Type B pancreatic cell (in vitro differentiated cells): ENCODE measurements at places on chromosomes 7 and 10.
A peak's percentile ranks its signal among the peaks of the same experiment; 100 is the strongest.

DNA sequence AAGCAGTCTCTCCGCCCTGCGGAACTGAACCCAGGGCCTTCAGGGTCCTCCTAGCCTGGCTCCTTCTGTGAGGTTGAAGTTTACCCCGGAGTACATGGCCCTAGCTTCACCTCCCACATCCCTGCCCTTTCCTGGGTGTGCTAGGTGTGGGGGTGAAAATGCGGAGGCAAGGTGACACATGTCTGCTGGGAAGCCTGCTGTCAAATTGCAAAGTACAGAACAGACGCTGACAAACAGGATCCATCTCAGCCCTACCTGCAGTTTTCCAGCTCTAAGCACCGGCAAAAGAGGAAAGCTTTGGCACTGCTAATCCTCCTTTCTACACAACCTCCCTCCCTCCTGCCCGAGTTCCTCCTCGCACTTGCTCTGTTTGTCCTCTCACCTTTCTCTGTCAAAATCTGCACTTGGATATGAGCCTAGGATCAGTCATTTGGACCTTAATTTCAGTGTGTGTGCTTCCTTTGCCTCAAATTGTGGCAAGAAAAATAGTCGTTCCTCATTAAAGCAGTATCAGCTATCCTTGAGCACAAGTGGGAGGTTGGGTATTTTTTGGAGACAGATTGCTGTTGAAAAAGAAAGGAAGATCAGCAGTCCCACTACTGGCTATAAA is 14.4 kb upstream of the GPR15LG start:
- H3K27me3 ChIP-seq = peaks cover 29% of the 10 kb centered on the region
- no peak overlapping the region for H3K4me3 ChIP-seq
- H3K27ac ChIP-seq = no peak overlapping the region
- peaks cover 6% of the 10 kb centered on the region for H3K36me3 ChIP-seq
- H3K4me1 ChIP-seq = no peaks in the 10 kb centered on the region

DNA sequence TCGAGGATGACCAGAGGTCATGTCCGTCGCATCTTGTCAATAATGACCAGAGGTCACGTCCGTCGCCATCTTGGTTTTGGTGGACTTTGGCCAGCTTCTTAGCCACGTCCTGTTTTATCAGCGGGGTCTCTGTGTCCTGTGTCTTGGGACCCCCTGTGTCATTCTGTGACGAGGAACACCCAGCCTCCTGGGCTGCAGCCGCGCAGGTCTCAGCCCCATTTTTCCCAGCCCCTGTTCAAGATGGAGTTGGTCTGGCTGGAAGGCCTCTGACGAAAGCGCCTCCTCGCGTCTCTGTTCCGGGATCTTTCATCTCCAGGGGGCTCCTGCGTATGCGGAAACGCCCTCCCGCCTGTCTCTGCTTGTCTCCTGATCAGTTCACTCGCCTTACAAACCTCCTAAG is 134.2 kb downstream of the ELFN1 start:
- H3K27ac ChIP-seq = no peak overlapping the region
- no peak overlapping the region for H3K4me3 ChIP-seq
- peak; percentile 60 for DNase-seq
- H3K27me3 ChIP-seq = peaks cover 11% of the 10 kb centered on the region

- DNase-seq = no peak
- no peak overlapping the region for H3K4me3 ChIP-seq
- no peaks in the 10 kb centered on the region for H3K4me1 ChIP-seq
- H3K27me3 ChIP-seq = no peaks in the 10 kb centered on the region
Observed at GRCh38 chr7:143480501-143480900, 2.8 kb downstream of the TAS2R41 start.

- H3K36me3 ChIP-seq = peaks cover 44% of the 10 kb centered on the region
- peak overlapping the region; percentile 91 for H3K27ac ChIP-seq
- peak overlapping the region; percentile 62 for H3K4me3 ChIP-seq
- H3K4me1 ChIP-seq = peaks cover 37% of the 10 kb centered on the region
- no peaks in the 10 kb centered on the region for H3K27me3 ChIP-seq
Observed at GRCh38 chr10:24382979-24383663, 174.2 kb downstream of the KIAA1217 start.

GRCh38 chr10:22977751-22978150 is 49.9 kb downstream of the ARMC3 start:
- peaks cover 11% of the 10 kb centered on the region for H3K4me1 ChIP-seq
- H3K27ac ChIP-seq = no peak overlapping the region
- DNase-seq = no peak

GRCh38 chr7:88919478-88920131 is 124.1 kb upstream of the TEX47 start:
- H3K27me3 ChIP-seq = no peaks in the 10 kb centered on the region
- H3K4me1 ChIP-seq = no peaks in the 10 kb centered on the region
- no peak overlapping the region for H3K27ac ChIP-seq
- H3K4me3 ChIP-seq = no peak overlapping the region
- H3K36me3 ChIP-seq = no peaks in the 10 kb centered on the region

- H3K36me3 ChIP-seq = no peaks in the 10 kb centered on the region
- H3K4me3 ChIP-seq = no peak overlapping the region
- no peaks in the 10 kb centered on the region for H3K27me3 ChIP-seq
- no peaks in the 10 kb centered on the region for H3K4me1 ChIP-seq
- no peak for DNase-seq
- H3K27ac ChIP-seq = no peak overlapping the region
Observed at GRCh38 chr10:78785991-78786390, 282.8 kb upstream of the ZMIZ1 start.

- H3K4me3 ChIP-seq = no peak overlapping the region
- H3K4me1 ChIP-seq = peaks cover 38% of the 10 kb centered on the region
- no peak for DNase-seq
- H3K27ac ChIP-seq = no peak overlapping the region
- H3K36me3 ChIP-seq = peaks cover 3% of the 10 kb centered on the region
Observed at GRCh38 chr10:69323622-69324021, 45.3 kb downstream of the HK1 start.

DNA sequence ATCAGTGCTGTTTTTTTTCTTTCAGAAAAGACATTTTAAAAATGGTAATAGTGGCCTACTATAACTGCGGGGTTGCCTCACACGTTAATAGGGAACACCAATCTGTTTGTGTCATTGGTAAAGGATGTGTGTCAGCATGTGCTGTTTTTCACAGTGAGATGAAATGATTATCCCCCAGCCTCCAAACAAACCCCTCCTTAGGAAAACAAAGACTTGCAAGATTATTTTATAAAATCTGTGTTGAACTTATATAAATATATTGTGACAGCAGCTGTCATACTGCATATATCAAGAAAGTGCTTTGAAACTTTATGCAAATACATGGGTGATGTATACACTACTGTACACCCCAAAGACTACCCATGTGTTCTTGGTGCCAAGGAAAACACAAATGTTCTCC is 125.8 kb downstream of the BMPER start:
- no peak overlapping the region for H3K4me3 ChIP-seq
- no peak overlapping the region for H3K27ac ChIP-seq
- H3K4me1 ChIP-seq = peaks cover 15% of the 10 kb centered on the region

DNA sequence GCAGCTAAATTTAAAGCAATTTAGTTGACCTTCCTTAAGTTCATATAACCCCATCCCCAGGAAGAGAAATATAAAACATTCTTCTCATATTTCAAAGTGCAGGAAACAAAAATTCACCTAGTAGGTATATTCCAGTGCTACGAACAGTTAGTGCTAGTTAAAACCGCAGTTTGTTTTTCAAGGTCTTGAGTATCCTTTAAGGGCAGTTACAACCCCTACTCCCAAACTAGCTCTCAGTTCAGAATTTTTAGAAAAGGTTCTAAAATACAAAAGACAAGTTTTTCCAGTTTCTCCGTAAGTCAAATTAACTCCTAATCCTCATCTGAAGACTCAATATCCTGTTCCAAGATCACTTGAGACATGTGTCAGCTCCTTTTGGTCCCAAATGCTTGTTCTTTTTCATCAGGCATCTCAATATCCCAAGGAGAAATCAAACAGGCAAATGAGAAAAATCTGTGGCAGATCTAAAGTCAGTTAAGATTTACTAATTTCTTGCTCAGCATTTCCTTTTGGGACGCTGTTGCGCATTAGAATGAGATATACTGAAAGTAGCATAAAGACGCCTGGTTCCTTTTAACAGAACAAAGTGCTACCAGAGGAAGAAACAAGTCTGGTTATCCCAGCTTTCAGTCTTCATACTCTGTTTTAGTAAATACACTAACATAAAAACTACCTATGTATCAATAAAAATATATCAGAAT is 51.8 kb downstream of the ARHGAP12 start:
- H3K27ac ChIP-seq = peak overlapping the region; percentile 11
- no peaks in the 10 kb centered on the region for H3K27me3 ChIP-seq
- H3K4me3 ChIP-seq = peak overlapping the region; percentile 18
- peaks cover 4% of the 10 kb centered on the region for H3K36me3 ChIP-seq
- H3K4me1 ChIP-seq = peaks cover 19% of the 10 kb centered on the region

GRCh38 chr10:78766603-78767002 is 302.2 kb upstream of the ZMIZ1 start:
- no peak overlapping the region for H3K27ac ChIP-seq
- H3K27me3 ChIP-seq = no peaks in the 10 kb centered on the region
- no peaks in the 10 kb centered on the region for H3K36me3 ChIP-seq
- no peak for DNase-seq

GRCh38 chr10:91590904-91591796 is 41.7 kb downstream of the PPP1R3C start:
- no peaks in the 10 kb centered on the region for H3K27me3 ChIP-seq
- H3K4me3 ChIP-seq = peak overlapping the region; percentile 63
- no peaks in the 10 kb centered on the region for H3K36me3 ChIP-seq
- DNase-seq = no peak
- peak overlapping the region; percentile 67 for H3K27ac ChIP-seq
- H3K4me1 ChIP-seq = peaks cover 64% of the 10 kb centered on the region

- peaks cover 10% of the 10 kb centered on the region for H3K4me1 ChIP-seq
- peak overlapping the region; percentile 3 for H3K4me3 ChIP-seq
- H3K36me3 ChIP-seq = no peaks in the 10 kb centered on the region
- DNase-seq = no peak
Observed at GRCh38 chr7:130941322-130942210, 207.6 kb upstream of the KLF14 start.

GRCh38 chr7:142012825-142013511 is 17.3 kb downstream of the MGAM start:
- no peak for DNase-seq
- H3K4me3 ChIP-seq = no peak overlapping the region
- no peaks in the 10 kb centered on the region for H3K4me1 ChIP-seq
- H3K36me3 ChIP-seq = no peaks in the 10 kb centered on the region
- peaks cover 4% of the 10 kb centered on the region for H3K27me3 ChIP-seq

DNA sequence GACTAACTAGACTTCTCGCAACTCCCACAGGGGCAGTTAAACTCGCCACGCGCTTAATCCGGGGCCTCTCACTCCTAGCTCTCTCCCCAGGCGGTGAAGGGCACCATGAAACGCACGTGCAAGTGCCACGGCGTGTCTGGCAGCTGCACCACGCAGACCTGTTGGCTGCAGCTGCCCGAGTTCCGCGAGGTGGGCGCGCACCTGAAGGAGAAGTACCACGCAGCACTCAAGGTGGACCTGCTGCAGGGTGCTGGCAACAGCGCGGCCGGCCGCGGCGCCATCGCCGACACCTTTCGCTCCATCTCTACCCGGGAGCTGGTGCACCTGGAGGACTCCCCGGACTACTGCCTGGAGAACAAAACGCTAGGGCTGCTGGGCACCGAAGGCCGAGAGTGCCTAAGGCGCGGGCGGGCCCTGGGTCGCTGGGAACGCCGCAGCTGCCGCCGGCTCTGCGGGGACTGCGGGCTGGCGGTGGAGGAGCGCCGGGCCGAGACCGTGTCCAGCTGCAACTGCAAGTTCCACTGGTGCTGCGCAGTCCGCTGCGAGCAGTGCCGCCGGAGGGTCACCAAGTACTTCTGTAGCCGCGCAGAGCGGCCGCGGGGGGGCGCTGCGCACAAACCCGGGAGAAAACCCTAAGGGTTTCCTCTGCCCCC is 19.5 kb downstream of the WNT8B start:
- H3K4me1 ChIP-seq = peaks cover 19% of the 10 kb centered on the region
- H3K4me3 ChIP-seq = peak overlapping the region; percentile 87
- H3K36me3 ChIP-seq = peaks cover 8% of the 10 kb centered on the region
- DNase-seq = peak; percentile 77
- H3K27me3 ChIP-seq = peaks cover 84% of the 10 kb centered on the region

DNA sequence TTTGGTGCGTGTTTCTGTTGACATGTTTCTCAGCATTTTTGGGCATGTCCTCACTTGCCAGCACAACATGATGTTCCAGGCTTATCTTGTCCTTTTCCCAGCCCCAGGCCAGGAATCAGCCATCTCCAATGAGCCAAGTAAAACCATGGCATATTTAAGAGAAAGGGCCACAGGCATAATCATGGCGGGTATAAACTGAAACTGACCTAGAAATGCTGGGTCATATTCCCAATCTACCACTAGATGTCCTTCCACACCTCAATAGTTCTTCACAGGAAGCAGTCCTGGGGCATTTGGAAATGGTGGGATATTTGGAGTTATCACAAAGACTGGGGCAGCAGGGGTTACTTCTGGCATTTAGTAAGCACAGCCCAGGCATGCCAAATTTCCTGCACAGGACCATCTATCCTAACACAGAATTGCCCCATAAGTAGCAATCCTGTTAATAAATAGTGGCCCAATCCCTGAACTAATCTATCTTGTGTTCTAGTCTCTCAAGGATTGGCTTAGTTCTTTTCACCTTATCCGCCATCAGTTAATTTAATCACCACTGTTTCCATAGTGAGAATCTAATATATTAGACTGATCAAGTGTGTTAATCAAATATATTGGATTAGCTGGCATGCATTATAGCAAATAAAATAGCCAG is 101.6 kb downstream of the NPSR1 start:
- no peaks in the 10 kb centered on the region for H3K27me3 ChIP-seq
- peak overlapping the region; percentile 8 for H3K4me3 ChIP-seq

DNA sequence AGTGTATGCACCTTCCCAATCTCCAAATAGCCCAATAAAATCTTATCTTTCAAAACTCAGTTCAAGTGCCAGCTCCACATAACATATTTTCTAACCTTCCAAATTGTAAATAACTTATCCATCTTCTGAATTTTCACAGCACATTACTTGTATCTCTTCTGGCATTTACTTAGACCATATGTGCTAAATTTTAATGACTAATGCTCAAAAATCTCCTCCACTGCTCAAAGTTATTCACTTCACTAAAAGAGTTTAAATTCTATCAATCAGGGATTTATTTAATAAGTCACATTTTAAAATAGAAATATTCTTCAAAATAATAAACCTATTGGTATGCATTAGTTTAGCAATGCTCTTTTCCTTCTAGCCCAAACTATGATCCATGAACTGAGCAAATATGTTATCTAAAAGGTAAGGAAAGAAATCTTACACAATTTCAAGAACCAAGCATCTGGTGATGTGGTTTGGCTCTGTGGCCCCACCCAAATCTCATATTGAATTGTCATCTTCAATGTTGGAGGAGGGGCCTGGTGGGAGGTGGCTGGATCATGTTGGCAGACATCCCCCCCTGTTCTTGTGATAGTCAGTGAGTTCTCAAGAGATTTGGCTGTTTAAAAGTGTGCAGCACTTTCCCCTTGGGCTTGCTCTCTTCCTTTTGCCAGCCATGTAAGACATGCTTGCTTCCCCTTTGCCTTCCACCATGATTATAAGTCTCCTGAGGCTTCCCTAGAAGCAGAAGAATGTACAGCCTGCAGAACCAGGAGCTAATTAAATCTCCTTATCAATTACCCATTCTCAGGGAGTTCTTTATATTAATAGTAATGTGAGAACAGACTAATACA is 28.1 kb upstream of the GPR22 start:
- no peak overlapping the region for H3K27ac ChIP-seq
- H3K4me3 ChIP-seq = no peak overlapping the region
- DNase-seq = no peak
